Amniotic stem cell (primary cell): ENCODE measurements at places on chromosomes 12 and 14.

DNA sequence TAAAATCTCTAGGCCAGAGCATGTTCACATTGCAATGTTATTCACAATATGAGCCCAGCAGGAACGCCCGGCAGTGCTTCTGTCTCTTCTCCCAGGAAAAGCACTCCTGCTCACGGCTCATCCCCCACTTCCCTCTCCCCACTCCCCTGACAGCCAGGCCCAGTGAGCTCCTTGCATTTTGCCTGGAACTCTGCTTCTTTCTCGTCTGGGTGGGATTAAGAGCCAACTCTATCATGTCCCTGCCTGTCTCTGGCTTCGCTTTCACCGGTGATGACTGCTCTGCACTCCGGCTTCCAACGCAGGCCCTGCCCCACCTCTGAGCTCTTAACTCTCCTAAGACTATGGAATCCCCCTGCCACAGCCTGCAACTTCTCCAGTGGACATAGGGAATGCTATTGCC is 2.5 kb downstream of the PLEK2 start:
- DNase-seq: no peak

- no peak for DNase-seq
These were observed 191.1 kb downstream of the GRIN2B start for GRCh38 chr12:13790317-13790716.

GRCh38 chr12:128259556-128260070 is 7.4 kb upstream of the TMEM132C start:
- no peak for DNase-seq

GRCh38 chr12:31846405-31846804 is 112.8 kb upstream of the RESF1 start:
- DNase-seq: no peak

- no peak for DNase-seq
These were observed 23.1 kb downstream of the MGAT4C start for GRCh38 chr12:86233126-86233525.

DNA sequence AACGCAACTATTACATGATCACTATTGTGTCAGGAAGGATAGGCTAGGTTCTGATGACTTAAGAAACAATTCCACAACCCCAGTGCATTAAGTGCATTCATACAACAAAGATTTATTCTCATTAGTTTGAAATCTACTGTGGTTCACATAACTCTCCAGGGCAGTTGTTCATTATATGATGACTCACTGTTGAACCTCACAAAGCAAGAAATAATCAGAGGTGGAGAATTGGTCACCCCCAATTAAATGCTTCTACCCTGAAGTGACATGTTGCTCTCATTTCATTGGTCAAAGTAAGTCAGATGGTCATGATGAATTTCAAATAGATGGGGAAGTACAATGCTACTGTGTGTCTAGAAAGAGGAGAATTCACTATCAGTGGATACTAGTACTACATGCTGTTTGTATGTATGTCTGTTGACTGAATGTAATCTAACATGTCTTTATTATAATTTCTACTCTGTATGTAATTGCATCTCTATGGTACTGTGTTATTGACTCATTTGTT is 6.1 kb upstream of the HELB start:
- no peak for DNase-seq

DNA sequence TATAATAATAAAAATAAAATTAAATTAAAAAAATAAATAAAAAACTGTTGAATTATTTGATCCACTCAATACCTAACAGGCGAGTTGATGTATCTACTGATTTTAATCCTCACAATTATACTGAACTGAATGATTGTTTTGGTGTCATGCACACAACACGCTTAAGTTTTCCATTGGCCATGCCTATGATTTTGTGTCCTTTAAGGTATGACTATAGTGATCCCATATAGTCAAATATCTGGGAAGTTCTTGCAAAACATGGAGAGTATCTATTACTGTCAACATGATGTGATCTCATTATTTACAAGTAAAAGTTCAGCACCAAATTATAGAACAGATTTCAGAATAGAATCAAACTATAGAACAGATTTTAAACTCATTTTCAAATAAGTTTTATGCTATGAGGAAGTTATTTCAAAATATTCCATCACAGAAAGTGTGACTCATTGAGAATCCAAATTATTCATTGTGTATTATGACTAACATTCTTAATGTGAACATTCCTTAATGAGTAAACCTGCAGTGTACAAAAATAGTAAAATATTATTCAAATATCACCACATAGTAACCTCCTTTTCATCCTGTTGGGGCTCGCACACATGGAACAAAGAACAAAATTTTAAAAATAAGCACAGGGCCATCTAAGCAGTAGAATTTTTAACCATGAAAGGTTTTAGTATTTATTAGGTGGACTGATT is 190.4 kb downstream of the SLC25A21 start:
- DNase-seq: peak; percentile 56

GRCh38 chr14:70696026-70696425 is 54.3 kb downstream of the TTC9 start:
- DNase-seq: no peak

DNA sequence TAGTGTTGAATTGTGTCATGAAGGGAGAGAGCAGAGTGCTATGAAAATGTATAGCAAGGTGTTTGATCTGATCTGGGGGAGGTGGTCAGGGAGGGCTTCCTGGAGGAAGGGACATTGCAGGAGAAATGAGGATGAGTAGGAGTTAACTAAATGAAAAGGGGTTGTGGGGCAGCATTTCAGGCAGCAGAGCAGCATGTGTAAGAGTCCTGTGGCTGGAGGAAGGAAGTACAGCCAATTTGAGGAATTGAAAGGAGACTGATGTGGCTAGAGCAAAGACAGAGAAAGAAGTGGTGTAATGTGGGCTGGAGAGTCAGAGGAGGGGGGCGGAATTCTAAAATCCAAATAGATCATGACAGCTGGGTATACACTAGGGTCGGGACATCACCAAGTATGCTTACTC is 20.5 kb downstream of the NPC2 start:
- no peak for DNase-seq

- DNase-seq: no peak
These were observed 37.9 kb downstream of the FBRSL1 start for GRCh38 chr12:132527883-132528264.

GRCh38 chr12:45170456-45171042 is 45.3 kb upstream of the ANO6 start:
- DNase-seq: peak; percentile 60

DNA sequence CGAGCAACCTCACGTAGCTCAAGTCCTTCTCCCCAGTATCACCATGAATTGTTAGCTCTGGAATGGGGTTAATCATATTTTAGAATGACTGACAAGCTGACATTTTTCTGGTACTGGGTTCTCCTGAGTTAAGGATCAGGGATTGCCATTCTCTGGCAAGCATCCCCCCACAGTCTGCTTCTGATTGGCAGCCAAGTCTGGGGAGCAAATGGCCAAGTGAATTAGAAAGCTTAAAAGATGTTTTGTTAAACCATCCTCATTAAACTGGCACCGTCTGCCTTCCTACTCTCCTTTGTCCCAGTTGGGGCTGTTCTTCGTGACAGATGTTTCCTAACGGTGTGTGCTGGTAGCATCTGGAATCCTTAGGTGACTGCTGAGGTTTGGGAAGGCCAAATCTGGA is 17.2 kb upstream of the CISTR start:
- DNase-seq: no peak

- DNase-seq: no peak
These were observed 29.4 kb downstream of the ANO4 start for GRCh38 chr12:100823963-100824362.

- no peak for DNase-seq
These were observed 2.3 kb downstream of the TAS2R46 start for GRCh38 chr12:11059784-11060183.

- no peak for DNase-seq
These were observed 949.7 kb downstream of the TRHDE start for GRCh38 chr12:73221836-73222235.

- DNase-seq: no peak
These were observed 44.8 kb downstream of the GCH1 start for GRCh38 chr14:54857830-54858269.

DNA sequence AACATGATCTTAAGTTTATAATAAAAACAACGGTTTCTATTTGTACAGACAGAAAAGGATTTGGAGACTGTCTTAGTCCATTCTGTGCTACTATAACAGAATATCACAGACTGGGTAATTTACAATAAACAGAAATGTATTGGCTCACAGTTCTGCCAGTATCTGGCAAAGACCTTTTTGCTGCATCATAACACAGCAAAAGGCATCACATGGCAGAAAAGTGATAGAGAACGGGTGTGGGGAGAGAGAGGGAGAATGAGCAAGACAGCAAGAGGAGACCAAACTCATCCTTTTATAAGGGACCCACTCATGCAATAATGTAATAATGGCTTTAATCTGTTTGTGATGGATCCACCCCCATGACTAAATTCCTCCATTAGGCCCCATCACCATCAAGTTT is 17.0 kb upstream of the NUDT4 start:
- no peak for DNase-seq

GRCh38 chr12:132288516-132289215 is 40.7 kb downstream of the GALNT9 start:
- DNase-seq: no peak

DNA sequence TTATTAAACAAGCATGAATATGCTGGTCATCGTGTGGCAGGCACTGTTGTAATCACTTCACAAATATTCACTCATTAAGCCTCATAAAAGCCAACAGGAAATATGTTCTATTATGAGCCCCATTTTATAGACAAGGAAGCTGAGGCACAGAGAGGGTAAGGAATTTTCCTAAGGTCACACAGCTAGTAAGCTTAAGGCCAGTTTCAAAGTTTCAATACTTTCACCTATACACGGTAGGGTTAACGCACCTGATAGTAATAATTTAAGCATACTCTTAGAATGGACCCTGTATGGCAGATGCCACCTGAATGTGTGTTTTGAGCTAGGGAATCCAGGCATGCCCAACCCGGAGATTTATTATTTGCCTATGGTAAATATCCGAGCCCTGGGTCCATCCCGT is 39.8 kb downstream of the EGLN3 start:
- DNase-seq: no peak

DNA sequence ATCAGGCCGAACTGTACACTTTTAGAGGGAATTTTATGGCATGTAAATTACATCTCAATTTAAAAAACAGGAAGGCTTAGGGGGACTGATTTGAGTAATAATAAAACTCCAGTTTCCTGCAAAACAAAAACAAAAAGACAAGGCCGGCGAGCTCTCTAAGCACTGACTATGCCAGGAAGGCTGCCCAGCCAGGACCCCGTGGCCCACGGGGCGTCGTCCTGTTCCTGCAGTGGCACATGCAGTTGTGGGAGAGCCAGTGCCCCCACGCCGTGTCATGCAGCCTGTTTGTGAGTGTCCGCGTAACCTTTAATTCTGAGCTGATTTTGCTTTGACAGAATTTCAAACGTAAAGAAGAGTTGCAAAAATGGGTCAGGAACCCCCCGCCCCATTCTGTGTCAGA is 10.5 kb downstream of the XRCC3 start:
- no peak for DNase-seq

GRCh38 chr12:99253068-99253467 is 394.5 kb upstream of the GARIN6 start:
- DNase-seq: no peak

DNA sequence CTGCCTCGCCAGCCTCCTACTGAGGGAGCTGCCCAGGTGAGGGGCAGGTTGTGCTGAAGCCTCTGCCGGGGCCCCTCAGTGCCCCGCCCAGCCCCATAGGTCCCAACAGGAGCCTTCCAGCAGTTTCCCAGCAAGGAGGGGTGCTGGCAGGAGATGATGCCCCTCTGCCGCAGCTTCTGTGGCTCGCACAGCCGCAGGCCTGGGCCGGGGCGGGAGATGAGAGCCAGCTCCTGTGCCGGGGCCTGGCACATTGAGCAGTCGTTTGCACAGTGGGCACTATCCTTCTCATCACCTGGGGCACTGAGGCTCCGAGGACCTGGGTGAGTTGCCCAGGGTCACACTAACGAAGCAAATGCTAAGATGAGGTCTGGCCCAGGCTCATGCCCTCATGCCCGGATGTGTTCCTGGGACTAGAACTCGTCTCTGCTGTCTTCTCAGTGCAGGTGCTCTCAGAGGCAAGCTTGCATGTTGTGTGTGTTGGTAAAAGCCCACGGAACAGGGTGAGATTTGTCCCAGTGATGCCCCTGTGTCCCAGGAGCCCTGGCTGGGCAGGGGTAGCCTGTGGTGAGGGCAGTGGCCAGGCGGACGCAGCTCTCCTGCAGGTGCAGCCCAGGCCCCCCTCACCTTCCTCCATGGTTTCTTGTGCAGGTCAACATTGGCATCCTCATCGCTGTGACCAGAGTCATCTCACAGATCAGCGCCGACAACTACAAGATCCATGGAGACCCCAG is 177.5 kb downstream of the ADGRD1 start:
- DNase-seq: no peak

- peak; percentile 29 for DNase-seq
These were observed 114.4 kb upstream of the OVCH1 start for GRCh38 chr12:29611906-29612305.

- DNase-seq: no peak
These were observed 72.6 kb downstream of the TBX3 start for GRCh38 chr12:114611145-114612018.

- no peak for DNase-seq
These were observed 3.2 kb upstream of the DUSP6 start for GRCh38 chr12:89355243-89356068.

DNA sequence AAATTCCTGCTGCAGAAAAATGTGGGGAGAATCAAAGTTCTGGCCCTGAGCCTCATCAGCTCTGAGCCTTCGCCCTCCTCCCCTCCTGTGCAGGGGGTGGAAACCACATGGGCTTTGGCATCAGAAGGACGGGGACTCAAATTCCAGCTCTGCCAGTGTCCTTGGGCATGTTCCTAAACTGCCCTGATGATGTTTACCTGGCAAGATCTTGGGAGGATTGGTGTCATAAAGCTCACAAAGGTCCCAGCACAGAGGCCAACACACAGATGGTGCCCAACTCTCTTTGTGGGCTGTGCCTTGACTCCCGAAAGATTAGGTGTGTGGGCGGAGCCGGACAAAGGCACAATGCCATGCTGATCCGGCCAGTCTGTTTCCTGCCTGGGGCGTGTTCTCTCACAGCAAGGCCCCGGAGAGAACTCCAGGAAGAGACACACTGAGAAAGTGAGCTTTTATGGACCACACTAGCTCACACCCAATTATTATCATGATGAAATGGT is 20.5 kb upstream of the CLMN start:
- DNase-seq: no peak
